Muscle of back (tissue), 13 donors: ENCODE measurements at places on chromosomes 12 and 14.

- no peak for DNase-seq
These were observed 92.0 kb downstream of the PPP2R5C start for GRCh38 chr14:101853455-101854018.

DNA sequence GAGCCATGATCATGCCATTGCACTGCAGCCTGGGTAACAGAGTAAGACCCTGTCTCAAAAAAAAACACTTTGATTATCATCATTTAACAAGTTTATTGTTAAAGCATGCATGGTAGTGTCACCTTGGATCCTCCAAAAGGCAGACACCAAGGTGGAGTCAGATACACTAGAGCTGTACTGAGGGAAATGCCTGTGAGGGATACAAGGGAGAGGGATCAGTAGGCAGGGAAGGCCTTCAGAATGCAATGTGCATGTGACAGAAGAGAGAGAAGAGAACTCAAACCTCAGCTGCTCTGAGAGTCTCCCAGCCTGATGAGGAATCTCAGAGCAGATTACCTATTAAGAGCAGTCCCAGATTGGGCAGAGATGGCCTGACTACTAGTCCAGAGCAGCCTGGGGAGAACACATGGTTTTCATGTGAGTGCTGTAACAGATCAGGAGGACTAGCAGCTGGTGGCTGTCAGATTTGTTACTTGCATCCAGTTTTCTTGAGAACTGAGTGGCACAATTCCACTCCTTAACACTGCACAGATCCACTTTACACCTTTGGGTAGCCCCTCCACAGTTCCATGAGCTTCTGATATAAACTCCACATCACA is 38.0 kb upstream of the A2ML1 start:
- DNase-seq, result no peak

- DNase-seq, result no peak
These were observed 397.3 kb downstream of the ZFP36L1 start for GRCh38 chr14:68395604-68396003.

DNA sequence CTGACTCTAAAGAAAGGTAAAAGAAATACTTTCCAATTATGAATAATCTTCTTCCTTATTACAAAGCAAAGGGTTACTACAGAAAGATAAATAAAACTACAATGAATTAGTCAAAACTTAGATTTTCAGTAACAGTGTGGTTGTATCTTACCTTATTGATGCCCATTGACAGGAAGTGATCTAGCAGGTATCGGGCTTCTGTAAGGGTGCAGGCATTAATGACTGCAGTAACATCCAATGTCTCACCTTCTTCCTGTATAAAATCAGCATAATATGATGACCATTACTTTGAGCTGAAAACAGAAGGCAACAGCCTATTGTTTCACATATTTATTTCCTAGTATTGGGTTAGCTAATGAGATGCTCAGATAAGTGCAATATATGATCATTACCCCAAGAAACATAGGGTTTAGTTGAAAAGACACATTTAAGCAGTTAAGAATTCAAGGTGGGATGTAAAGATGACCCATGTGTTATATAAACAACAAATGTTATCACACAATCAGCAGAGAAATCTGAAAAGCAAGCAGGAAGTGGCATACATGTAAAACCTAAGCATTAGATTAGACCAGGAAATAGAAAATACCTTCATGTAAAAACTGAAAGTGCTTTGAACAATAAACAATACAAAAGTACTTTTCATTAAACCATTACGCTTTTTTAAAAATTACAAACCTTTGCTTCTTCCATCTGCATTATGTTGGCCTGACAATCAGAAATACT is 111.2 kb downstream of the KIF21A start:
- DNase-seq, result no peak

DNA sequence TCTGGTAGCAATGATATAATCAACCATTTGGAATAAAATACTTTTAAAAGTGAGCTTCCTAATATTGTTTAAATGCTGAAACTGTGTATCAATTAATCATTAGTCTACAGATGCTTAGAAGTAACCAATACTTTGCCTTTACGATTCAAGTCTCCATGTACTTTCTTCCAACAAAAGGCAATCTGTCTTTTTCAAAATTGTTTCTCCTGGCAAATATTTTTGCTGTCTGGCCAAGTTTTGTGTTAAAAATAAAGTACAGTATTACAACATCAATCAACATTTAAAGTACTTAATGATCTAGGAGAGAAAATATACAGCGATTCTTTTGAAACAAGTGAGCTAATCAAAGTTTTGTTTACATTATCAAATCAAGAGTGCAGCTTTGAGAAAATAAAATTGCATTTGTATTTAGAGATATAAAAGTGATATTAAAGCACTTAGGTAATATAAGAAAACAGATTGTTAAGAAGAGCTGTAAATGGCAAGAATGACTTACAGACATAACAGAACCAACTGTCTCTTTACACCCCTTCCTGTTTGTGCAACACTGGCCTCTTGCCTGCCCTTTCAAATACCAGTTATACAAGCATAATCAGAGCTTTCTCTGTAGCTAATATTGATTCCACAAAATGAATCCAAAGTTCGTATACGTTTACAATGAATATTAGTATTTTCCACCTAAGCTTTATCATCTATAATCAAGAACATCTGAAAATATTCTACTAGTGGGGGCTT is 38.2 kb upstream of the FBLN5 start:
- DNase-seq, result no peak

DNA sequence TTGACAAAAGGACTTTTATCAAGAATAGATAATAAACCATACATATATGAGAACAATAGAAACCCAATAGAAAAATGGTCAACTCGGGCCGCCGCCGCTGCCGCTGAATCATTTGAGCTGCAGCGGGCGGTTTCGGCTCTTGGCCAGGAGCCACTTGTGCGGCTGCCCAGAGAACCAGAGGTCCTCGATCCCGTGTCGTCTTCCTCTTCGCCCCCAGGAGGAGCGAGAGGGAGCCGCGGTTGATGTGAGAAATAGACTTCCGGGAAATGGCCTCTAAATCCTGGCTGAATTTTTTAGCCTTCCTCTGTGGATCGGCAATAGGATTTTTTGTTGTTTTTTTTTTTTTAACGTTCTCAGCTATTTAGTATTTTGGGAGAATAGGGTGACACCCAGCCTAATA is 44.8 kb downstream of the CPSF6 start:
- DNase-seq, result peak; percentile 53

GRCh38 chr12:54831631-54832030 is 22.7 kb upstream of the MUCL1 start:
- DNase-seq, result no peak

DNA sequence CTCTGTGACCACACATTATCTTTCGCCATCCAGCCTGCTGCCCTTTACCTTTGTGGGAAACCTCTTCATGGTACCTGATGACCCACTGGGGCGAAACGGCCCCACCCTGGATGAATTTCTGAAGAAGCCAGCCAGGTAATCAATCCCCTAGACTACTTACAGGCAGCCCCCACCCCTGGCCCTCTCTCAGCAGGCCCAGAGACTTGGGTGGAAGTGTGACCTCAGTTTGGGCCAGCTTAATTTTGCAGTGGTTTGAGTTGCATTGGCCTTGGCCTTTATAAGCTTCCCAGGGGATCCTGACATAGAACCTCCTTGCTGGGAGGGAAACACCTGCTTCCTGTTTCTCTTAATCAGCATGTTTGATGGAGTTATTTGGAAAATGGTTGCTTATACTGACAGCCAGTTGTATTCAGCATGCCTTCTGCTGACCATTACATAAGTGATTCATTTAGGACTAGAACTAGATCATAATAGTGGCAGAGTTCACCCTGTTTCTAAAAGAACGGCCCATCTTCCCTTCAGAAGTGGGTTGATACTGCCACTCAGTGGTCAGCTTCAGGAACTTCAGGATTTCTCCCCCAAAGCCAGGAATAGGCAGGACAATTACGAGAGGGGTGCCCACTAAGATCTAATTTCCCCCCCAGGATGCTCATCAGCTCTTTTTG is 6.1 kb downstream of the SDR39U1 start:
- peak; percentile 85 for DNase-seq

DNA sequence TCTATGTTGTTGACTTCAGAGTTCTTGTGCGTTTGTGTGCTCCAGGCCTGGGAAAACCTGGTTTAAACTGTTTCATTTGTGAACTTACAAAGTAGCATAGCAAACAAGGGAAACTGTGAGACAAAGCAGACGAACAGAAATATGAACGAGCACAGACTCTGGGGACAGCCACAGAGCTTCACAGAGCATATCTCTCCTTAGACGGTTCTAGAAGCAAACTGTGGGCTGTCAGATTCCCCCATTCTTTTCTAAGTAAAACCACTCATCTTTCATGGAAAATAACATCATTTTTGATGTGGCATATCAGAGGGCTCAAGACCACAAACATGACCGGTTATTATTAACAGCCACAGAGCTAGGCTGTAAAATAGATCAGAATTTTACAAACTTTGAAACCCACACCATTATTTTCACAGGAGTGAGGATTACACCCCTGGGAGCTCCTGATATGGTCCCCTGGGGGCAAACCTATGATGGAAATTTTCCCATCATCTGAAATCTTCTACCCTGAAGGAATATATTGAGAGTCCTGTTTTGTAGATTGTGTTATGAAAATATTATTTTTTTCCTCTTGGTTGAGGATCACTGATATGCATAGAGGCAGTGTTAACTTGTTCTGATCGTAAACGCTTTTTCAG is 102.0 kb downstream of the ADGRD1 start:
- no peak for DNase-seq

DNA sequence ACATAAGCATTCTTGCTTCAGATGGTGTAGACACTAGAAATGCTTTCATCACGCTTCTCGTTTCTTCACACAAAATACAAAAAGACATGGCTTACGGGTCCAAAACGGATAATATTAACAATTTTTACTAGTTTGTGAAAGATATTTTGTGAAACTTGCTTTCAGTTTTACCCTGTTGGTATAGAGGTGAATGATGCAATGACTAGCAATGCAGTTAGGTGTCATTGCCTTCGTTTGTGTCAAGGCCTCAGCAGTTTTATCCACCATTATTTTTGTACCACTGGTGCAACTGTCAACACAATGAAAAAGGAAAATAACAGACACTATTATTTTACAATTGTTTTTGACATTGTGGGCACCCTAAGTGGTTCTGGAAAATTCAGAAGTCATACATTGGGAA is 323.0 kb downstream of the FLRT2 start:
- DNase-seq, result no peak

GRCh38 chr12:57094208-57095160 is 5.6 kb downstream of the NAB2 start:
- no peak for DNase-seq

- DNase-seq, result no peak
These were observed 29.0 kb upstream of the C12orf50 start for GRCh38 chr12:88057994-88058718.

- DNase-seq, result no peak
These were observed 28.8 kb downstream of the KRT80 start for GRCh38 chr12:52162981-52163380.

GRCh38 chr12:128004383-128004938 is 262.5 kb upstream of the TMEM132C start:
- no peak for DNase-seq

GRCh38 chr14:79293482-79294177 is 917.7 kb downstream of the DIO2 start:
- no peak for DNase-seq
